ENCODE measurements at places on chromosomes 4 and X.
A peak's percentile ranks its signal among the peaks of the same experiment; 100 is the strongest.

DNA sequence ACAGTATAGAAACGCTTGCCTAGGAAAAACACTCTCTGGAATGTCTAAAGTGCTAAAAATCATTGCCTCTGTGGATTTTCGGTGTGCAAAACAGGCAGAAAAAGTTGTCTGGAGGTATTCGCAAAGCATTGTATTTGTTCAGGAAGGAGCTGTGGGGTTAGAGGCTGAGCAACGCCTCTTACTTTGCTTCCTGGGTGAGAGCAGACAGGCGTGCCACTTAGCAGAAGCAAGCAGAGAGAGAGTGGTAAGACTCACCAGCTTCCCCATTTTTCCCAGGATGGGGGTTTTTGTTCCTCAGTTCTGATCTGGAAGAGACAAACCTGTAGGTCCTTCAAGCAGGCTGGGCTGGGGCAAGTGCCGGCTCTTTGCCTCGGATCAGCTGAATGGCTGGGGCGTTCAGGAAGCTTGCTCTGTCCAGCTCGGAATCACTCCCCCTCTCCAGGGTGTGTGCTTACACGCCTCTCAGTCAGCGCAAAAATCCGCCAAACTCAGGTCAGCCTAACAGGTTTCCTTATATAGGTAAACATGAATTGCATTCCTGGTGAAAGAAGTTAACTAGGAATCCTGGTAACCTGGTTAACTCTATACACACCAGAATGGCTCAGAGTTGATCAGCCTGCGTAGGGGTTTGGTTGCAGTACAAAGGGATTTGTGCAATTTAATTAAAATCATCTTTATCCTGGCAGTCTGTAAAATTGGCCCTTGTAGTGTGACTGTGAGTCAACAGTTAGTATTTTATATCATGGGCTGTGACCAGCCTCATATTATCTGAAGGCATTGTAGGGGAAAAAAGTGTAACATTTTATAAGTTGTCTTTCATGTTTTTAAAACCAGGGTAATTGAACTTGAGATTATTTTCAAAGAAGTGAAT, 213.1 kb upstream of the MID1 start:
- DNase-seq = peak; percentile 83

GRCh38 chr4:173270312-173271027, 63.7 kb downstream of the HMGB2 start:
- DNase-seq = no peak

DNA sequence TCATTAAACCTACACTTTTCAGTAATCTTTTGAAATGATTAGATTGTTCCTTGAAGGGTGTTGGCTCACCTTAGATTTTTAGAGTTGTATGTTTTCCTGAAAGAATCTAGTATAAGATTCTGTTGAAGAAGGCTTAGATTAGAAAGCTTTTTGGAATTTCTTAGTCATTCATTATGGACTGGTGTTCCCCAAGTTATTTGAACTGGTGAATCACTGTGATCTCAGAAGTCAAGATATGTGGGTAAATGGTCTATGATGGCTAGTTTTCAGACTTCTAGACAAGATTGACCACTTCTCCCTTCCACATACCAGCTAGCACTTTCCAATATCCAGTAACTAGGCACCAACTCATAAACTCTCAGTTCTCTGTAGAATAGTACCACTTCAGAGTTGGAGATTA, 138.1 kb downstream of the KDM6A start:
- DNase-seq = no peak

DNA sequence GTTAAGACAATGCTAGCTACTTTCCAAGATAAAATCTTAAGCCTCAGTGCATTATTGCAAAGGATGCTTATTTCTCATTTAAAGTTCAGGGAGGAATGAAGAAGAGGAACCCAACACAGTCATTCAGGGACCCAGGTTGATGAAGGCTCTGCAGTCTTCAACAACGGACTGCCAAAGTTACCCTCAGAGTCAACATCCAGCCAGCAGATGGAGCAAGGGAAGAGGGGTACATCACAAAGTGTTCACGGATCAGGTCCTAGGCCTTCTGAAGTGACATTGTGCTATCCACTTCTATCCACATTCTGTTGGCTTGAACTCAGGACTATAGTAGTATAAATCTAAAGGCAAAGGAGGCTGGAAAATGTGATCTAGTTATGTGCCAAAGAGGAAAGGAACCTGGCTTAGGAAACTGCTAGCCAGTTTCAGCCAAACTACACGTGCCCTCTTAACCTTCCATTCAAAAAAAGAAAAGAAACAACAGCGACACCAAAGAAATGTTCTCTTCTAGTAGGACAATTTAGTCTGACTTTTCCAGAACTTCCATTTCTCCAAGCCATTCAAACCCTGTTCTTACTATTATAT, 28.8 kb downstream of the NKX6-1 start:
- peak; percentile 25 for DNase-seq

DNA sequence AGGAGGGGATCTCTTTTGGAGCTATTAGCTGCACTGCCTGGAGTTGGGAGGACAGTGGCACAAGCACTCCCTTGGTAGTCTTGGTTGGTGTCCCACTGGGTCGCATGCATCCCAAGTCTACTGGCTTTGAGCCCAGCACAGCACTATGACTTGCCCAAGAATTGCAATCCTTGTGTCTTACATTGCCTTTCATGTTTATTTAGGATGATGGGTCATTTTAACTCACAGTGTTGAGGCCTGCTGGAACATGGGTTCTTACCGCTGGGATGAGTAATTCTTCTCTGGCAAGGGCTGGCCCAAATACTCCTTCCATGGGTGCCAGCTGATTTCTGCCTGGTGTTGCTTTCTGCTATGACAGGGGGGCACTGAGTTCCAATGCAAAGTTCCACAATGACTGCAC, 185.5 kb downstream of the TEX13C start:
- DNase-seq = no peak

GRCh38 chrX:65985922-65986588, 53.8 kb downstream of the VSIG4 start:
- peak; percentile 74 for DNase-seq

- DNase-seq = no peak
These were observed 40.4 kb upstream of the NOCT start for GRCh38 chr4:138975225-138975624.
